ENCODE measurements at places on chromosomes 11 and 22.

GRCh38 chr11:40186437-40187263 lies 1272.8 kb downstream of the LRRC4C start:
- no peak for DNase-seq

GRCh38 chr11:97092823-97093222 lies 703.0 kb downstream of the JRKL start:
- no peak for DNase-seq

DNA sequence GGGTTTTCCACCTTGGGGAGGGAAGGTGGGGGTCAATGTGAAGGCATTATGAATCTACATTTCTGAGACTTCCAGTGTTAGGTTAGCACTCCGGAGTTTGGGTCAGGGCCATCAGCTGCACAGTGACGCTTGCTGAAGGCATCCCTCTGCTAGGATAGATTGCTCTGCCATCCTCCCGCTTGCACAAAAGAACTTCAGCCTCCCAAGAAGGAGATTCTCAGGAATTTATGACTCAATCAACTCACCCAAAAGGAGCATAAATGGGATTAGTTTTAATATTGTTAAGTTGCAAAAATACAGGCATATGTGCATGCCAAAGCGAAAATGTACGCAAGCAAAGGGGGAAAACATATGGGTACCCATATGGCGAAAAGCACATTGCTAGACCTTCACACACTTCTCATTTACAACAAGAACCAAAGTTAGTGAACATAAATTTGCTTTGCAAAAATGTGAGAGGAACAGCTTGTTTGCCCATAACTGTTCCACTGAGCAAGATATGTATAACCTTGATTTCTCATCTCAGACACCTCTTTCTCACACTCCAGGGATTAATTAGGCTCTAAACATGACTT lies 1013.0 kb downstream of the OPCML start:
- DNase-seq: no peak

- DNase-seq: no peak
These were observed 134.2 kb downstream of the CCDC81 start for GRCh38 chr11:86508604-86509587.

DNA sequence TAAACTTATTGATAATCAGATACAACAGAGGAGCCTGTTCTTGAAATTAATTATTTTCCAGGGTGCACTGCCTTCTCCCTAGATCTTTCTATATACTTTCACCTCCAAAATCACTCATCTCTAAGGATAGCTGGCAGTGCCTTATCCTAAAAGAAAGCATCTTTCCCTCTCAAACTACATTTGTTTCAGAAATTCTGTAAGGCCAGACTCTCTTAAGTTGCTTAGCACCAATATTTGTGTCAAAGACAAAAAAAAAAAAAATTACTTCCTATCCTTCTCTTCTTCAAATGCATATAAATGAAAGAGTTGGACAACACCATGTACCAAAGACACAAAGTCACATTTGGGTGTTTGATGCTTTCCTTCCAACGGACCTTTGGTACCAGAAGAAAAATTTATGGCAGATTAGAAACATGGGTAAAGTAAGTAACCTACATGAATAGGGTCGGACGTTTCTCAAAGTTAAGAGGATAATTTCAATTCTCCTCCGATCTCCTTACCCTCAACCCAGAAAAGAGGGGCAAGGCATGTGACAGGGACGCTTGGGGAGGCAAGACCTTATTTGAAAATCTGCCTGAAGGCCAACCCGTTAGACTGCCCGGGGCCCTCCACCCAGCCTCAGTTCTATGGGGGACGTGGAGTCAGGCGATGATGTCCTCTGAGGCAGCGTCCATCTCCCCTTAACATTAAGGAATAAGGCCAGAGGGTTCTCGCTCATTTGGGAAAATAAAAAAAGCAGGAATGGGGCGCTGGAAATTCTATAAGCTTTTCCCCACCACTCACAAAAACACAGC lies 66.3 kb downstream of the ETS1 start:
- DNase-seq: no peak

DNA sequence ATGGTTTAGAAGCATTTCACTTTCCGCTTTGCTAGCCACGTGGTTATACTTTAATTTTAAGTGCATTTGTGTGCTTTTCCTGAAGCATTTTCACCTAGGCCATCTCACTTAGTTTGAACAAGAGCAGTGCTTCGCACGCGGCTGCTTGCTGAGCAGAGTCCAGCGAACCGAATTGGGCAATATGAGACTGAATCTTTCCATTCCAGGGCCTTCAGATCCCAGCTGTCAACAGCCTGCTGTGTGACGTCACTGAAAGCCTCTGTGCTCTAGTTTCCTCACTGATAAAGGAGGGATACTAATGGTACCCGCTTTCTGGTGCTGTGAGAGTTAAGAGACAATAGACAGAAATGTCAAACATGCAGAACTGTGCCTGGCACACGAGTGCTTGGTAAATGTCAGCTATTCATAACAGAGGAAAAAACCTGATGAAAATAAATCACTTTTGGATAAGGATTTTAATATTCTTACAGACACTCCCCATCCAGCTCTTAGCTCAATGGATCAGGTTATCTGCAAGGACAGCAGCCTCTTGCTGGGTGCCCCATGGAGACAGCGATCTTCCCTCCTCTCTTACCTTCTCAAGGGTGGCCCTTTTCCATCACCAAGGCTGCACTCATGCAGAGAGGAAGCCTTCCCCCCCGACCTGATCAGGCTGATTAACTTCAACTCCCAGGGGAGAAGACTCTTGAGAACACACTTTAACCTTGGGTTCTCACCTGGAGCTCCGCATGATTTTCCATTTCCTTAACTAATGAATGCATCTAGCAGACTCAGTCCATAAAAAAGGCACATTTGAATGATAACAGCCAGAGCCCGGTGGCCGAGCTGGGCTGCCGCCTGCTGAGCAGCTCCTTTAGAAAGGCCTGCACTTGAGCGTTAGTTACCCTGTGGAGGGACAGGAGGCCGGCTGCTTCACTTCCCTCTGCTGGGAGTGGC lies 3.5 kb upstream of the GLB1L3 start:
- DNase-seq: no peak
